Stimulated activated CD8-positive, alpha-beta memory T cell treated with anti-CD3 and anti-CD28 coated beads, Interleukin-15, amount 100 ng/mL, for 24 hours (primary cell): ENCODE measurements at places on chromosomes 13 and 19.

- DNase-seq: no peak
Observed at GRCh38 chr13:37340901-37341670, 235.6 kb upstream of the CSNK1A1L start.

GRCh38 chr19:51341976-51342580, at the start of gene VSIG10L:
VSIG10L (minus strand) TSS chr19:51342139; CDS start chr19:51342124, 15 bp downstream.
- DNase-seq: no peak

- DNase-seq: no peak
Observed at GRCh38 chr19:13961826-13962698, 9.8 kb downstream of the DCAF15 start.

DNA sequence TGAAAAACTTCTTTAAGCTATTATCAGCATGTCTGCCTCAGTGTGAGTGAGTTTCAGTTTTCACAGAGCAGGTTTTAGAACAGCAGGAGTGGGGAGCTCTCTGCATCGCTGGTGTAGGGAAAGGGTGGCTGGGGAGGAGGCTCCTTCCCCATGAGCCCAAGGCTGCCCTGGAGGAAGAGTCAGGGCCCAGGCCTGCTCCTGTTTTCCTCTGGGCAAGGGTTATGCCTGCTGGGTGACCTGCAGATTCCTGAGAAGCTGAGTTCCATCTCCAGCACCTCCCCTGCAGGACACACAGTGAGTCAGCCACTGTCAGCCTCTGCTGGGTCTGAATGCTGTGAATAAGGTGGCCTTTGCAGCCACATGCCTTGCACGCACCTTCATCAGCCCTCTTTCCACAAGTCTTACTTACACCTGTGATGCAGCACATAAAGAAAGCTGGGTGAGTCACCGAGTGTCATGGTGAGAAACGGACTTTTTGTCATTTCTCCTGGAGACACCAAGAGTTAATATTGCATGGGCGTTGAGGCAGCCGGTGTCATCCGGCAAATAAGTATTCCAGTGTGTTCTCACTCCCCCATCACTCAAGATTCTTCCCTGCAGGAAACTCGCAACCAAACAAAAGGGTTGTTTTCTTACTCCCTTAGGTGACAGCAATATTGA, 186.4 kb upstream of the KL start:
- DNase-seq: no peak

- peak; percentile 96 for DNase-seq
Observed at GRCh38 chr19:52189735-52190486, at the start of gene PPP2R1A. PPP2R1A (plus strand) TSS chr19:52190052; CDS start chr19:52190097, 45 bp downstream.

DNA sequence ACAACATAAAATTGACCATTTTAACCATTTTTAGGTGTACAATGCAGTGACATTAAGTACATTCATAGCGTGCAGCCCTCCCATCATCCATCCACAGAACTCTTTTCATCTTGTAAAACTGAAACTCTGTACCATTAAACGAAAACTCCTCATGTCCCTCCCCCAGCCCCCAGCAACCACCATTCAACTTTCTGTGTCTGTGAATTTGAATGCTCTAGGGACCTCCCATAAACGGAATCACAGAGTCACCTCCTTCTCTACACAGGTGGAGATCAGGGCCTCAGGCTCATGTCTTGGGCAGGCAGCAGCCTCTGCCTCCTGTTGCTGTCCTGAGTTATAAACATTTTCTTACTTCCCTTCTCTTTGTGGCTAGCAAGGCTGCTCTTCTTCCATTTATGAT, 7.3 kb upstream of the CCNE1 start:
- no peak for DNase-seq

GRCh38 chr19:51387924-51388389, at the start of gene LIM2:
LIM2 (minus strand) TSS chr19:51387974; CDS start chr19:51387443, 531 bp downstream.
- DNase-seq: no peak

DNA sequence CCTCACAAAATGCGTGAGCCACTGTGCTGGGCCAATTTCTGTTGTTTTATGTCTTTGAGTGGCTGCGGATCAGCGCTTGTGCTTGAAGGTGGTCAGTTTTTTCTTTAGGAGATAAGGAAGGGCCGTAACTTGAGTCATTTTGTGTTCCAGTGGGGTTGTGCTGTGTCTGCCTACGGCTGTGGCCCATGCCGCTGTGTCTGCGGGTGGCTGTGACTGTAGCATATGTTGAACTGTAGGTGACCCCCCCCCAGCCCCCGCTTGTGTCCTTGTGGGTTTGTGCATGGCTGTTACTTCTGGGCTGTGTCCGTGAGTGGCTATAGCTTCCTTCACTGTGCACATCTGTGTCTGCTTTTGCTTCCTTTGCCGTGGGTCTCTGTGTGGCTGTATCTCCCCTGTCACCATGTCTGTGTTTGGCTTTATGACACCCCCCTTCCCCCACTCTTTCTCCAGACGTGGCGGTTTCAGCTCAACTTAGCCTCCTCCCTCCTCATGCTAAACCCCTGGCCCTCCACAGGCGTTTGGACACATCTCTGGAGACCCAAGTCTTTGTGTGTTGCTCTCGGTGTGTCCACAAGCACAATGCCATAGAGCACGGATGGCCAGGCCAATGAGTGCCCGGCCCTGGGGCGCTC, 675 bp downstream of the PPP1R14A start:
- no peak for DNase-seq

DNA sequence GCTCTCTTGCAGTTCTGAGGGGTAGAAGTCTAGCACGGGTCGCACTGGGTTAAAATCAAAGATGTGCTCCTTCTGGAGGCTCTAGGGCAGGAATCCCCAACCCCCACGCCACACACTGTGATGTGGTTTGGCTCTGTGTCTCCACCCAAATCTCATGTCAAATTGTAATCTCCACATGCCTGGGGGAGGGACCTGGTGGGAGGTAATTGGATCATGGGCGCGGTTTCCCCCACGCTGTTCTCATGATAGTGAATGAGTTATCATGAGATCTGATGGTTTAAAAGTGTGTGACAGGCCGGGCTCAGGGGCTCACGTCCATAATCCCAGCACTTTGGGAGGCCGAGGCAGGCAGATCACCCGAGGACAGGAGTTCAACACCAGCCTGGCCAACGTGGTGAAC, 26.6 kb upstream of the CALM3 start:
- DNase-seq: no peak

- DNase-seq: no peak
Observed at GRCh38 chr19:5308451-5309437, 31.9 kb downstream of the PTPRS start.

DNA sequence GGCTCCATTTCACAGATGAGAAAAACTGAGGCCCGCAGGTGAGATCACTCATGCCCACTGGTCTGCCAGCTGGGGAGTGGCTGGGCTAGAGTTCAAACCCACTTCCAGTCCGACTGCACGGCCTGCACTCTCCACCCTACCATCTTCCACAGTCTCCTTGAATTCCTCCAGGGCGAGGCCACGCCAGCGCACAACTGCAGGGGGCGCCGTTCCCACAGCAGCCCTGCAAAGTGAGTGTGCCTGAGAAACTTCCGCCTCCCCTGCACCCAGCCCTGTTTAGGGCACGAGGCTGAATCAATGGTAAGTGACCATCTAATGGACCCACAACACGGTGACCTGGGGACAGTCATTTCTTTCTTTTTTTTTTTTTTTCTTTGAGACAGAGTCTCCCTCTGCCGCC, 829 bp upstream of the ATCAY start:
- DNase-seq: no peak

- no peak for DNase-seq
Observed at GRCh38 chr19:33393286-33394005, 19.9 kb downstream of the CEBPG start.

- DNase-seq: no peak
Observed at GRCh38 chr19:2372076-2372612, 12.1 kb downstream of the TMPRSS9 start.

DNA sequence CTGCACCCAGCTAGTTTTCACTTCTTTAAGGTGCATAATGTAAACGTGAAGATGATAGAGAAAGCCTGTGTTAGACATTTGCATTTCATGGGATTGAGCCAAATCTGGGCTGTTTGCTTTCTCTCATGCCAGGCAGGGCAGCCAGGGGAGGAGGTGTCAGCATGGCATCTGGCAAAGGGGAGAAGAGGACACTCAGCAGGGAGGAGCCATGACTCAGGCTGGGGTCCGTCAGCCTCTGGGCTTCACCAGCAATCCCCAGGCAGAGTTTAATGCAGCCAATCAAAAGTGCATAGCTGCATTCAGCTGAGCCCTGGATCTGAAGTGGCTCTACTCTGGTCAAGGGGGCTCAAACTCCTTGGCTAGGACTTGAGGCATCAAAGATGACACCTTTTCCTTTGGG, 23.5 kb downstream of the EBPL start:
- no peak for DNase-seq

DNA sequence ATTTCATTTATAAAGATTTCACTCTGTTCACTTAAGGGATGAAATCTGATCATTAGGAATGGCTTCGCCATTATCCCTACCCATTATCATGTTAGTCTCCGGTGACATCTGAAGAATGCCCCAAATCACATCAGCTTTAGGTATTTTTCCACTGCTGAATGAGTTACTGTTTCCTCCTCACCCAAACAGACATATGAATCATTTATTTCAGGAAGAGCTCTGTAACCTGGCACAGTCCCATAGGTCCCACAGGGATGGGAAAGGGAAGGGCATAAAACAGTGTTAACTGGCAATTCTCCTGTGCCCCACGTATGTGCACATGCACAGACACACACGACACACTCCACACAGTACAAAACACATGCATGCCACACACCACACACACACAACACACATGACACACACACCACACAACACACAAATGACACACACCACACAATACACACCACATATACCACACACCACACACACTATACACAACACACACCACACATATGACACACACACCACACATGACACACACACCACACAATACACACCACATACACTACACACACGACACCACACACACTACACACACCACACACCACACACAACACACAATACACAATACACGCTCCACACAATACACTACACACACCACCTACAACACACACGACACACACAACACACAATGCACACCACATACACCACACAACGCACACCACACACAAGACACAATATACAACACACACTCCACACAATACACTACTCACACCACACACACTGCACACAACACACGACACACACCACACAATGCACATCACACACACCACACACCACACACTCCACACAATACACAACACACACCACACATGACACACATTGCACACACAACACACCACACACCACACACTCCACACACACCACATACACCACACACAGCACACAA, 15.4 kb downstream of the TMEM255B start:
- DNase-seq: no peak

- DNase-seq: no peak
Observed at GRCh38 chr19:48815870-48816501, 5.2 kb upstream of the BCAT2 start.

DNA sequence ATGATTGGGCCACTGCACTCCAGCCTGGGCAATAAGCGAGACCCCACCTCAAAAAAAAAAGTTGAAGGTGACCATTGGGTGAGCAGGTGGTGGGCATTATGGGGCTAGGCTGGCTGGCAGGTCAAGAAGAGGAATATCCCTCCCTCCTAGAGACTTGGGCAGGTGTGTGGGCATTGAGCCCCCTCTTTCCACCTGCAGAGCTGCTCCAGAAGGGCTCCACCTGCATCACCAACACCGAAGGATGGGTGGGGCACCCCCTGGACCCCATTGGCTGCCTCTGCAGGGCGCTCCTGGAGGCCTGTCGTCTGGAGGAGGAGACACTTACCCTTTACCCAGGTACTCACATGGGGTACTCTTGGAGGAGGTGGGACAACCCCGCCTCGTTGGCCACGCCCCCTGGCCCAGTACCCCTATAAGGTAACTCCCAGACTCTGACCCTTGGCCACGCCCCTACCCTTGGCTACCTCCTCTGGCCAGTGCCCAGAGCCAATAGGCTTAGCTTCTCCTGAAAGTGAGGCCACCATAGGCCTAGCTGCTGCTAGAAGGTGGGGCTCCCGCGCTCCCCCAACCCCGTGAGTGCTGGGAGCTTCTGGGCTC, 21.9 kb downstream of the ZSWIM4 start:
- no peak for DNase-seq

GRCh38 chr13:113586661-113587479, 2.3 kb downstream of the TFDP1 start:
- no peak for DNase-seq

GRCh38 chr19:4171676-4172075, 10.7 kb downstream of the SIRT6 start:
- no peak for DNase-seq

- DNase-seq: no peak
Observed at GRCh38 chr19:39246951-39247669, 1.5 kb downstream of the IFNL4 start.

GRCh38 chr19:51339687-51340656, 2.0 kb downstream of the VSIG10L start:
- peak; percentile 90 for DNase-seq

GRCh38 chr13:113535381-113535781, 44.9 kb upstream of the DCUN1D2 start:
- DNase-seq: no peak

DNA sequence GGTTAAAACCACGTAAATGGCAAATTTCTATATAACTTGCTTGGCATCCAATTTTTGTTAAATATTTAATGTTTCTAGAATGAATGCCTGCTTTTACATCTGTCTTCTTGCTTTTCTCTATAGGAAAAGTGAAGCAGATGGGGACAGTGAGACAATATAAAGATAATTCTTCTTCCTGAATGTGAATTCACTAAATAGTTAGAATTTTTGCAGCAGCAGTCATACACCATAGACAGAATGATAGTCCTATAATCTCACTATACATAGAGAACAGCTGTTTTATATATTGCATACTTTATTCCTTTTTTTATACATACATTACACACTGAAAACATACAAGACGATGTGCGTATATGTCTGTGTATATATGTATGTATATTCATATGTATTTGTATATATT, 1127.3 kb downstream of the PCDH9 start:
- DNase-seq: no peak

GRCh38 chr13:79290595-79291244, 115.3 kb downstream of the RBM26 start:
- DNase-seq: no peak

DNA sequence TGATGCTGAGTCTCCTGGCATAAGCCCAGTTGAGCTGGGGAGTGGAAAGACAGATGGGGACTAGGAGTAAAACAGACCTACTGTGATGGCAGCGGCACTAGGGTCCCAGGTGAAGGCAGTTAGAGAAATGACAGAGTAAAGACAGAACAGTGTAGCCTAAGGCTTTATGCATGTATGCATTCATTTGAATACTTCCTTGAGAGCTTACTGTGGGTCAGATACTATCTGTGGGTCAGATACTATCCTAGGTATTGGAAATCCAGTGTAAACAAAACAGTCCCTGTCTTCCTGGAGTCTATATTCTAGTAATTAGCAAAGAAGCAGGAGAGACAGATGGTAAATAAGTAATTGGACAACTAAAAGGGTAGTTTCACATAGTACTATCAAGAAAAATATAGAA, 73.7 kb upstream of the LRCH1 start:
- DNase-seq: no peak

GRCh38 chr13:43141685-43142084, 118.3 kb downstream of the DNAJC15 start:
- DNase-seq: no peak

GRCh38 chr19:56839652-56840450, 675 bp downstream of the PEG3 start:
- no peak for DNase-seq
